ENCODE measurements at places on chromosomes 16 and 17. TPM values are rescaled to one million over a fixed set of nuclear protein-coding genes. Genes with fewer than 3 reads are reported as not detected.

The CLCN7 gene
- polyA plus RNA-seq = 13.9 TPM

The ZSCAN10 gene
- polyA plus RNA-seq = not detected

The GAS2L2 gene
- polyA plus RNA-seq = not detected

The SLC12A3 gene
- not detected for polyA plus RNA-seq

The CLEC10A gene
- polyA plus RNA-seq = 4.0 TPM

The BCL7C gene
- polyA plus RNA-seq = 4.9 TPM

The VAT1L gene
- 0.19 TPM for polyA plus RNA-seq

The SLC43A2 gene
- polyA plus RNA-seq = 0.63 TPM
